ENCODE measurements at places on chromosomes 3 and 15.

GRCh38 chr3:184663756-184664155, 48.1 kb downstream of the MAGEF1 start:
- DNase-seq, result peak; percentile 86

DNA sequence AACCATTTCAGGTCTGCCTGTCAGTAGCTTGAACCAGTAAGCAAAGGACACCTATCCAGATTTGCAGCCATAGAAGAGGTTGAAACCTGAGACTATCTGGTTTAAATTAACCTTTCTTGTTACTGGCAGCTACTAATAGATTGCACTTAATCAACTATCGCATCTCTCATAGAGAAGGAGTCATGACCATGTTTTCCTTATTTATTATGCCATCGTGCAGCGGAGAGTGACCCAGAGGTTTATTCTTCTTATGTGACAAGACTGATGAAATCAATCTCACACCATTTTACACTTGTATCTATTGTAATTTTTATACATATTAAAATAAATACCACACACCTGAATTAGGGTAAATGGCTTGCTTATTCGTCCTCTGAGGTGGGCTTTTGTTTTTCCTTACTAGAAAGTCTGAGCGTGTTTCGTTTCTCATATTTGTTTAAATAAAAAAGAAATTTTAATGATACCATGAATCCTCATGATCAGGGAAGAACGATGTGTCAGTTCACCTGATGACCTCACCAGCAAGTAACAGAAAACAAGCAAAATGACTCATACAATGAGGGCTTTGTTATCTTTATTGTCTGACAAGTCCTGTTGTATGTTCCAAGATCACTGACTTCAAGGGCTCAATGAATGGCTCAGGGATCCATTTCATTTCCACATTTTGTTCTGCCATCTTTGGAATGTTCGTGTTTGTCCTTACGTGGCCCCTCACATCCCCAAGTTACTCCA, 379.5 kb upstream of the DPH6 start:
- DNase-seq, result no peak

DNA sequence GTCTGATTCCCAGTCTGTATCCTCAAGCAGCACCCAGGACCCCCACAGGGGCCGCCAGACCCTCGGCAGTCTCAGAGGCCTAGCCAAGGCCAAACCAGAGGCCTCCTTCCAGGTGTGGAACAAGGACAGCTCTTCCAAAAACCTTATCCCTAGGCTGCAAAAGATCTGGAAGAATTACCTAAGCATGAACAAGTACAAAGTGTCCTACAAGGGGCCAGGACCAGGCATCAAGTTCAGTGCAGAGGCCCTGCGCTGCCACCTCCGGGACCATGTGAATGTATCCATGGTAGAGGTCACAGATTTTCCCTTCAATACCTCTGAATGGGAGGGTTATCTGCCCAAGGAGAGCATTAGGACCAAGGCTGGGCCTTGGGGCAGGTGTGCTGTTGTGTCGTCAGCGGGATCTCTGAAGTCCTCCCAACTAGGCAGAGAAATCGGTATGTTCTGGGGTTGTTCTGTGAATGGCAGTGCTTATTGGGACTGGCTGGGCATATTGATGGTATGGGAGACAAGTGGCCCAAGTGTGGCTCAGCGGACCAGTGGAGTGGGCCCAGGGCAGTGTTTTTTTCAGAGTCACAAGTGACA, 96.3 kb downstream of the RPL39L start:
- DNase-seq, result no peak

DNA sequence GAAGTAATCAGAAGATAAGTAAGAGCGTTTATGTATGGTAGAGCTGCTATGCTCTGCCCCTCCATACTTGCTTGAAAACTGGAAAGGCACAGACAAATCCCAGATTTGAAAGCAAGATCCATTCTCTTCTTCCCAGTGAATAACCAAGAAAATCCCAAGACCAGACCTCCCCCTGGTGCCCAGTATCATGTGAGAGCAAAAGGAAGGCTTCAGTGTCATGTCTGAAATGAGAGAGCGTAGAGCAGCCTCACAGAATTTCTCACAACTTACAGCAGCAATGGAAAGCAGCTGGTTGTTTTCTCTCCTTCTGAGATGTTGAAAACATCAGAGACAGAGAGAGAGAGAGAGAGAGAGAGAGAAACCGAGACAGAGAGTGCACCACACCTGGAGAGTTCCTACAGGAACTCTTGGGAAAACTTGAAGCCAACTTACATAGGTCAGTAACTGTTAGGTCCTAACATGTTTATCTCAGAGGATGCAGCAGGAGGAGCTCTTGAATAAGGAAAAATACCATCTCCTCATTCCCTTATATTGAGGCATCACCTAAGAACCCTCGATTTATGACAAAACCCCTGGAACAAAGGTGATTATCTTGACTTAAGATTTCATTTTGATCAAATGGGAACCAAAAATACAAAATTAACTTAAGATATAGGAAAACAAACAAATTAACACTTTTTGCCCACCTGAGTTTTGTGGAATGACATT, 273.3 kb downstream of the NSUN3 start:
- DNase-seq, result peak; percentile 20

GRCh38 chr15:29945943-29946596, 123.8 kb upstream of the TJP1 start:
- DNase-seq, result no peak

DNA sequence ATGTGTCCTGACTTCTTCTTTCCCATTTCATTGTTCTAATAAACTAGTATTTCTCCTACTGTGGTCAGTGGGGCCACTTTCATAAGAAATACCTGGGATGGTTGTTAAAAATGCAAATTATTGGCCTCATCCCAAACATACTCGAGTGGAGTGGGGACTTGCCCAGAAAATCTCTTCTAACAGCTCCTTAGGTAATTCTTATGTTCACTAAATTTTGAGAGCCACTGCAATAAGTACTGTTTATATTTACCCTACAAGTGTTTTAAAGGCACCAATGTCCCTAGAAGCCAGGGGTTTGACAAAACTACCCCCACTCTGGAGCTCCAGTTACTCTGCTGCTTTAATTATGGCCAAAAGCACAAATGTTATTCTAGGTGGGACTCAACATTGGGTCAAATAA, 70.0 kb upstream of the ACP3 start:
- DNase-seq, result no peak

DNA sequence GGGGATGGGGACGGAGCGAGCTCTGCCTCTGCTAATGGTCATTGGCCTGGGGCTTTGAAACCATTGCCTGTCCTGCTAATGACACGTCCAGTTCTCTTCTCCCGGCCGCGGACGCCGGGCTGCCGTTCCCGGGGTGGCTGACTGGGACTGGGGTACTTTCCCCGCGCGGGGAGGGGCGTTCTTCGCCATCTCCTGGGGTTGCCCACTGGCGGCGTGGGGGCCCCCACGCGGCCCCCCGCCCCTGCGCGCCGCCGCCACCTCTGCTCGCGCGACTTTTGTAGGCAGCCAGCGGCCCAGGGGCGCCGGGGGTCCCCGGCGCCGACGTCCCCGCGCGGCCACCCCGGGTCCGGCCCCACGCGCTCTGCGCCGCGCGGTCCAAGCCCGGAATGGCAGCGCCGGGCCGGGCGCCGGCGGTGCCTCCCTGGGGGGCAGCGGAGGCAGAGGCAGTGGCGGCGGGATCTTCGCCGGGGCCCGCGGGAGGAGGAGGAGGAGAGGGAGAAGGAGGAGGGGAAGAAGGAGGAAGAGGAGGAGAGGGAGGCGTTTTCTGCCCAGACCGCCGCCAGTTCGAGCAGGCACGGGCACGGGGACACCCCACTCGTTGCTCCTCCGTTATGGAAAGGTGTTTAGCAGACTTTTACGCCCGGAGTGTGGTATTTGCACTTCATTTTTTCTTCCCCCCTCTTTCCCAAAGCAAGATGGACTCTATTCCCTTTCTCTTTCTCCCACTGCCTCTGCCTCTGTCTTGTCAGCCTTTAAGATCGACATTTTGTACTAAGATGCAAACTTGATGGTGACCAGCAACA, 2.3 kb downstream of the BBX start:
- DNase-seq, result no peak
